ENCODE measurements at places on chromosomes 5 and 9.

DNA sequence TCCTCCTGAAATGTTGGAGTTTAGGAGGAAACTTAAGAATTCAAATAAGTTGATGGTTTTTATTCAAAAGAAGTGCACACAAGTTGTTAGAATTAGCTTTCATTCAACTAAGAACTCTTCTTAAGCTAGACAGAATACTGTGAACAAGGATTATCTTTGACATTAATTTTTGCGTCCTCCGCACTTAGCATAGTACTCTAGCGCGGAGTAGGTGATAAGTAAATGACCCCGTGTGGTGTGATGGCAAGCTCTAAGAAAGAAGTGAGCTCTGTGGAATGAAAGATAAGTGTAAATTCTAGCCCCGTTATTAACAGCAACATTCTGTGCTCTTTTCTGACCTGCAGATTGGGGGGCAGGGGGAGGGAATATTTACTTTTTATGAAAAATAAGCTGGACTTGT lies 1.0 kb downstream of the BRIX1 start:
- no peak for DNase-seq

GRCh38 chr5:9654886-9655285 lies 24.7 kb upstream of the TAS2R1 start:
- DNase-seq, result no peak

GRCh38 chr9:105373723-105374122 lies 74.1 kb upstream of the FSD1L start:
- no peak for DNase-seq

DNA sequence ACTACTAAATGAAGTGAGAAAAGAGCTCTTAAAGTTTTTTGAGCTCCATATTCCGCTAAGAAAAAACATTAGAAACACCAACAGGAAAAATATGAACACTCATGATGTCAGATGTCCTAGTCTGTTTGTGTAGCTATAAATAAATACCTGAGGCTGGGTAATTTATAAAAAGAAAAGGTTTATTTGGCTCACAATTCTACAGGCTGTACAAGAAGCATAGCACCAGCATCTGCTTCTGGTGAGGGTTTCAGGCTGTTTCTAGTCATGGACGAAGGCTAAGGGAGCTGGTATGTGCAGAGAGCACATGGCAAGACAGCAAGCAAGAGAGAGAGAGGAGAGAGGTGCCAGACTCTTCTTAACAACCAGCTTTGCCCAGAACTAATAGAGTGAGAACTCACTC lies 186.2 kb downstream of the PLK2 start:
- no peak for DNase-seq

DNA sequence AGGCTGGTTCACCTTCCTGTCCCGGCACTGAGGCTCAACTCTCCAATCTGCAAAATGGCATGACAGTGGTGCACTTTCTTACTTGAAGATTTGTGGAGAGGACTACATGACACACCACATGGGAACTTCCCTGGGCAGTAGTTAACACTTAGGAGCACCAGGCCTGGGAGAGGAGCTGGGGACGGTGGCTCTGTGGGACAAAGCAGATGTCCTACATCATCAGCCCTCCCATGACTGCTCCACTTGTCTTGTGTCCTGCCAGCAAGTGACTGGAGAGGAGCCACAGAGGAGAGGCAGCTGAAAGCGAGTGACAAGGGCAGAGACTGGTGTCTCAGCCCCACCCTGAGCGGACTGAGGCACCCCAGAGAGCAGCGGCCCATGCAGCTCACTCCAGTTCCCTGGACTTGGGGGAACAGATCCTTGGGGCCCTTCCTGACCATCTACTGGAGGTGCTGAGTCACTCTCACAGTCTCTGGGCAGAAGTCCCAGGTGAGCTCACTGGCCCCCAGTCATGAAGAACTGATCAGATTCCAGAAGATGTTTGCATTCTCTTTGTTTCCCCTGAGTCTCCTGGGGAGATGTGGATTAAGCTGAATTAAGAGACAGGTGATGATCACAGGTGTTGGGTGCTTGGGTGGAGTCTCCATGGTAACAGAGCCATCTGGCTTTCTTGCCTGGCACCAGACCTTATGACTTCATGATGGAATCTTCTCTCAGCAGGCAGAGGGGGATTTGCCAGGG lies 13.2 kb upstream of the SLC25A48 start:
- DNase-seq, result no peak

DNA sequence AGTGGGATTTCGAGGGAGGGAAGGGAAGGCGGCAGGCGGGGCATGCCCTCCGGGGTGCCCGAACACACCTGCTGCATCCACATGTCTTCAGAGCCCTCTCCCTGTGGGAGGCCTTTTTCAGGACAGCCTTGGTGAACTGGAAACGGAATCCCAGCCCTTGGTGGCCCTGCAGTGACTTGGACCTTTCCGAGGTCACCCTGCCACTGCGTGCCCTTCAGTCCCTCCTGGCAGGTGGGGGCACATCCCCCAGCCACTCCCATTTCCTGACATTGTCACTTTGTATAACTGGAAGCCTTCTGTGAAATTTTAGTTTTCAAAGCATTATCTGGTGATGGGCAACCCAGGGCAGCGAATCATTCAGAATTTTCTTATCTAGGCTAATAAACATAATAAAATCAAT lies 11.0 kb upstream of the AHRR start:
- DNase-seq, result no peak

GRCh38 chr5:138841531-138841930 lies 33.6 kb downstream of the LRRTM2 start:
- no peak for DNase-seq

- DNase-seq, result no peak
These were observed 189.8 kb upstream of the DAPK1 start for GRCh38 chr9:87307848-87308247.

- no peak for DNase-seq
These were observed 305.4 kb upstream of the NUDT12 start for GRCh38 chr5:103867857-103868598.

DNA sequence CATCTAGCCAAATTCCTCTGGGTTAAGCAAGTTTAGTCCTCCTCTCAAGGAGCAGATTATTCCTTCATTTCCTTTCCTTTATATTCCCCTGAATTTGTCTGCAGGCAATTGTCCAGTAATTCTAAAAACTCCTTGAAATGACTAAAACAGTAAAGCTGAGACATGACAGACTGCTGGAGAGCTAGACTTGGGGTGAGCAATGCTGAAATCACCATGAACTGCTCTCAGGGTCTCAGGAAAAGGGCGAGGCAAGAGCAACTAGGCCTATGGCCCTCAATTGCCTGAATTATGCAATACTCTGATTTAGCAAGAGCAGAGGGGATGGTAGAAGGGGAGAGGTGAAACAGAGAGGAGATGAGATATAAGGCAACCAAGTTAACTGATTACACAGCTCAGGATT lies 172.9 kb upstream of the NREP start:
- DNase-seq, result no peak

GRCh38 chr5:109907189-109907588 lies 217.5 kb downstream of the MAN2A1 start:
- no peak for DNase-seq

GRCh38 chr9:93624977-93625376 lies 48.6 kb downstream of the PHF2 start:
- DNase-seq, result no peak

GRCh38 chr5:142915813-142916424 lies 145.7 kb downstream of the ARHGAP26 start:
- no peak for DNase-seq

DNA sequence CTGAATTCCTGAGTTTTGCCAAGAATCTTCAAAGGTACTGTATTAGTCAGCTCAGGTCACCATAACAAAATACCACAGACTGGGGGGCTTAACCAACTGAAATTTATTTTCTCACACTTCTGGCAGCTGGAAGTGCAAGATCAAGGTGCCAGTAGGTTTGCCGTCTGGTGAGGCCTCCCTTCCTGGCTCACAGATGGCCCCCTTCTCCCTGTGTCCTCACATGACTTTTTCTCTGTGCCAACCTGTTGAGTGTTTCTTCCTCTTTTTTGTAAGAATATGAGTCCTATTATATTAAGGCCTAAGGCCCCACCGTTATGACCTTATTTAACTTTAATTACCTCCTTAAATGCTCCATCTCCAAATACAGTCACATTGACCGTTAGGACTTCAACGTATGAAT lies 156.1 kb upstream of the KIF2A start:
- no peak for DNase-seq

DNA sequence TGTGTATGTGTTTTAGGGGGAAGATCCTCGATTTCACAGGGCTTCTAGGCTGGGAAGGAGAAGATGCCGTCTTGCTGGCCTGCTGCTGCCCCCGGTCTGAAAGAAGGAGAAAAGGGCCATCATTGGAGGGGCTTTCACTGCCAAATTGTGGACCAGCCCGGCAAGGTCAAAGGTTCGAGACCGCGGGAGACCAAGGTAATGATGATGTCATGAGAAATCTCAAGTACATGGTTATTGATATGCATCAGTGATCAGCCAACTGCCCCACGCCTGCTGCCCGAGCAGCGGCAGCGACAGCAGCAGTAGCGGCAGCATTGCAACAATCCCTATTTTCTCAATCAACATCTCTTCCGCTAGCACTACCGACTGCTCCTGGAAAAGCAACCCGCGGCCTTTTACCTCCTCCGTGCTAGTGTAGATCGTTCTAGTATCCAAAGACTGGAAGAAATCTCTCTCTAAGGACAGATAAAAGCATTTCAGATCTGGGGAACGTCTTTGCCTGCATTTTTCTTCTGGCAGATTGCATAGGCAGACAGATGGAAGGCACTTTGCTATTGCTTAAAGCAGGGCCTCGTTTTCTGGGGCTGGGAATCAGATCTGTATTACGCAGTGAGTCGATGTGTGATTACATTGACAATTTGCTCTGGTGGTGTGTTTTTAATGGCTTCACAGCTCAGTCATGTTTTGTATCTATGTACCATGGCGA lies 215.3 kb downstream of the MEF2C start:
- DNase-seq, result no peak

DNA sequence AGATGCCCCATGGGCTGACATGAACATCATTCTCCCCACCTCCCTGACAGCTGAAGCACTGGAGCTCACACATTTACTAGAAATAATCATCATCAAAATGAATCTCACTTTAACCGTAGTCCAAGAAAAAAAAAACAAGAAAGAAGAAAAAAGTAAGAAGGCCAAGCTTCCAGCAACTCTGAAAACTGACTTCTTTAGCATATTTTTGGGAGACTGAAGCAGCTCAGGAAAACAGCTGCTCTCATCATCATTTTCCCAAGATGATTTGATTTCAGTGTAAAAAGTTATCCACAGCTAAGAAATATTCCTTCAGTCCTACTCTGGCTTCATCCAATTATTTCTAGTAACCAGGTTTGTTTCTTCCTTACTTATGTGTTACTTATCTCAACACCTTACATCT lies 91.7 kb downstream of the GLDC start:
- no peak for DNase-seq

DNA sequence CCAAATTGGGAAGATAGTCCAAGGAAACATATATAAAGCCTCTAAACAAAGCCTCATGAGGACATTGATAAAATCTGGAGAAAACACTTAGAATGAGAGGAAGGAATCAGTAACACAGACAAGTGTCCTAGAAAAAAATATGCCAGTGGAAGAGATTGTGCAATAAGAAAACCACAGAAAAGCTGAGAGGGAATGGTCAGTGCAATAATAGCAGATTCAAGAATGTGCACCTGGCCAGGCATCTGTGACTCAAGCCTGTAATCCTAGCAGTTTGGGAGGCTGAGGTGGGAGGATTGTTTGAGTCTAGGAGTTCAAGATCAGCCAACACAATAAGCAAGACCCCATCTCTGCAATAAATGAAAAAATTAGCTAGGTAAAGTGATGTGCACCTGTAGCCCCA lies 691.2 kb upstream of the CDH6 start:
- no peak for DNase-seq

DNA sequence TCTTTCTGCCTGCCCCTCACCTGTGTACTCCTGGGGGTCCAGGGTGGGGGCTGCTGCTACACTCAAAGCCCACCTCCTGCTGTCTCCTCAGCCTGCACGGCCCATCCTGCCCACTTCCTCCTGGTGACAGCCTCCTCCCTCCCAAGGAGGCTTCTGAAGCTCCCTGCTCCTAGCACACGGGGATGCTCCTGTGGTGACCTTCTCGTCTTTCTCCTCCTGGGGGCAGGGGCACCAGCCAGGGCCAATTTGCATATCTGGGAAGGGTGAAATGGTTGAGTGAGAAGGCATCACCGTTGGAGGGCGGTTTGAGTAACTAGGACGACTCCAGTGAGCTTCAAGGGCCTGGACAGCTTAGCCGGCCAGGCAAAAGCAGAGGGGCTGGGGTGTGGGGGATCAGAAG lies 51.9 kb upstream of the COL5A1 start:
- no peak for DNase-seq

GRCh38 chr5:66896171-66896570 lies 300.0 kb downstream of the MAST4 start:
- no peak for DNase-seq

GRCh38 chr5:91963166-91963565 lies 580.0 kb upstream of the ARRDC3 start:
- no peak for DNase-seq

DNA sequence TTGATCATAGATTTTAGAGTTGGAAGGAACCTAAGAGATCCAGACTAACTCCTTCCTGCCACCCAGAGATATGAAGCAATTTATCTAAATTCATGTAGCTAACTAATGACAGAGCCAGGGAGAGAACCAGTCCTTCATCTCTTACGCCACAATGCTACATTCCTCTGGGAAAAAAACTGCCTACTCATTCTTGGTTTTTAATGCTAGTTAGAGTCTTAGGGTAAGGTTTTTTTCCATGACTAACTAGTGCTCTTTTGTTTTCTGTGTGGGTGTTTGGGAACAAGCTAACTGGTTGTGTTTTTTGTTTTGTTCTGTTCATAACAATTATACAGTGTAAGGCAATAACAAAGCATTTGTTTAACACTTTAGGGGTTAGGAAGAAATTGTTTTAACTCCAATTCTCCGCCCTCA lies 52.4 kb downstream of the SLC44A1 start:
- no peak for DNase-seq

- no peak for DNase-seq
These were observed 9.6 kb upstream of the AHRR start for GRCh38 chr5:311963-312362.

DNA sequence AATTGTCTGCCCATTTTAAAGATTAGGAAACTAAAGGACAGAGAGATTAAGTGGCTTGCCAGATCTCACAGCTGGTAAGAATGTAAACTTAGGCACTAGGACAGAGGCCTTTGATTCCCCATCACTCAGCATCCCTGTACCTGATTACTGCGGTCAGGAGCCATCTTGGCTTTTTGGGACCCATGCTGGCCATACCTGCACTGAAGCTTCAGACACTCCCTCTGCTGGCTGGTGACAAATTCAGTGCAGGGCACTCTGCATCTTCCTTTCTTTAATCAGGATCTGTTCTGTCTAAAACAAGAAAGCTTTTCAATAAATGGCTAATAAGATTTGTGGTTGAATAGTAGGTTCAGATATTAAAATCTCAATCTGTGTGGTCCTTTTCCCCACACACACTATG lies 215.5 kb upstream of the RORB start:
- no peak for DNase-seq

DNA sequence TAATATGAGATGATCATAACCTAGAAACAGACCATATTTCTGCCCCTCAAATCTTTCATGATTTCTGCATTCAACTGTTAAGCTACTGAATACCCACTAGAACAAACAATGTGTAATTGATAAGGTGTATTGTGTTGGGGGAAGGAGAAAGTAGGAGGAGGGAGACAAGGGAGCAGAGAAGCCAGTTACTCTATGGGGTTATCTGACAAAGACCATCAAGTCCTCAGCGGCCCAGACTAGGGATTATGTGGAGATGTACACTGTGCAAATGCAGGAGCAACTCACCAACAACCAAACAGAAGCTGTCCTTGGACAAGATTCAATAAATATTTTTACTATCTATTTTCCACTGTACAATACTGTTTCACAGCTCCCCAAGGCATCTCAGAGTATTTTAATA lies 2.7 kb downstream of the NRG2 start:
- DNase-seq, result no peak

- DNase-seq, result no peak
These were observed 37.3 kb downstream of the MED27 start for GRCh38 chr9:132042324-132042723.
